ENCODE measurements at places on chromosomes 12 and 14.

GRCh38 chr12:92629349-92630065 lies 73.3 kb upstream of the PLEKHG7 start:
- DNase-seq, result peak; percentile 45

DNA sequence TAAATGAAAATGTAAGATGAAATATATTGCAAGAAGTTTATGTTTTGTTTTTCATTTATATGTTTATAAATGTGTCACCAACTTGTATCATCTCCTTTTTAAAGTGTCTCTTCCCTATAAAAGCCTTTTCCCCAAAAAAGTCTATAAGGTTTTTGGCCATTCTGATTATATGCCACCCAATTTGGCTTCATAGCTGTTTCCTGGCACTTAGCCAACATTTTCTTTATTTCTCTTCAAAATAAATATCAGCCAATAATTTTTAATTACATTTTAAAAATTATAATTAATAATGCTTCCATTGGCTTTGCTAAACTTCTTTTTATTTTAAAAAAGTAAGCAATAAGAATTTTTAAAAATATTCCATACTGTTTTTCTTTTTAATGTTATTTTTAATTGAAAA lies 171.8 kb downstream of the RASSF9 start:
- DNase-seq, result no peak

DNA sequence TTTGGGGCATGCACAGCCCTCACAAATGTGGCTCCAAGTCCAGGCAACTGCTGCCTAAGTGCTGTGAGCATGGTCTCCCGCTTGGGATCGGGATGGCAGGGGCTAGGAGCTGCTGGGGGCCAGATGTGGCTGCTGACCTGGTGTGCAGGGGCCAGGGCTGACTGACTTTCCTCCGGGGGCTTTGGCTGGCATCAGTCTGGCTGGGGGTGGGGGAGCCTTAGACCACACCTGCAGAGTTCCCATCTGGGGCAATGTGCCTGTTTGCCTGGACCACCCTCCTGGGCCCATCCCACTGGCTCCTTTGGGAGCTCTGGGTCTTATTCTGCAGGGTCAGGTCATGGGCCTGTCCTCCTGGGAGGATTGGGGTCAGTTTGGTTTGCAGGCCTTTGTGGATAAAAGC lies 90.5 kb downstream of the TSPAN9 start:
- no peak for DNase-seq

- DNase-seq, result no peak
These were observed 3.7 kb downstream of the TMTC3 start for GRCh38 chr12:88145567-88146505.

- no peak for DNase-seq
These were observed 7.9 kb downstream of the VWF start for GRCh38 chr12:6116471-6117021.
